T-helper 17 cell (primary cell): ENCODE measurements at places on chromosomes 7 and 10. TPM values are rescaled to one million over a fixed set of nuclear protein-coding genes. Genes with fewer than 3 reads are reported as not detected.

DNA sequence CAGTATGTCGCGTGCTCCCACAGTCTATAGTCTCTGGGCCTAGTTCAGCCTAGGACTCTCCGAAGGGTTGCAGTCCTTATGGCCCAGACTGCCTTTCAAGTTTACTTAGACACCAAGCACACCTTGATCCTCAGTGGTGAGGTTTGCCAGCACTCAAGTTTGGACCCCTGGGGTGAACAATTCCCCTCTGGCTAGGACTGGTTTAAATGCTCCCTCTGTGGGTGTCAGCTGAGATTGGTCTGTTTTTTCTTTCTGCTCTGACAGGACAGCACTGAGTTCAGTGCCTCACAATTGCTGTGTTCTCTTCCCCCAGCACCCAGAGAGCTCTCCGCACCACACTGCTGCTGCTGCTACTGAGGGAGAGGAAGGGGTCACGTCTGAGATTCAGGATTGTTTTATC, 31.9 kb upstream of the AGR3 start:
- peaks cover 15% of the 10 kb centered on the region for H3K27me3 ChIP-seq
- H3K4me1 ChIP-seq, result no peaks in the 10 kb centered on the region
- H3K4me3 ChIP-seq, result no peak overlapping the region
- no peak for DNase-seq
- H3K36me3 ChIP-seq, result no peaks in the 10 kb centered on the region

DNA sequence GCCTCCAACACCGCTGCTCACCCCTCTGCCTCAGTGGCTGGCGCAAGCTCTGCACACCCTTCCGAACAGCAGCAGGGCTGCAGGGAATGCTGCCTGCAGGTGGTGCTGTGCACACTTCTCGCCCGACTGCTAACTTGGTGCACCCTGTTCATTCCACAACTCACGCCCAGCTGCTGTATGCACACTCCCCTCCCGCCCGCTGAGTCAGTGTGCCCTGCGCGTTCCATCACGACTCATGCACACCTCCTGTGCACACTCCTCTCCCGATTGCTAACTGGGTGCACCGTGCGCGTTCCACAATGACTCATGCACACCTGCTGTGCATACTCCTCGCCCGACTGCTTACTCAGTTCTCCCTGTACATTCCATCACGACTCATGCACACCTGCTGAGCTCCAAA, 21.5 kb downstream of the ADARB2 start:
- peaks cover 61% of the 10 kb centered on the region for H3K27me3 ChIP-seq
- no peak overlapping the region for H3K27ac ChIP-seq
- DNase-seq, result no peak
- H3K4me3 ChIP-seq, result no peak overlapping the region
- peaks cover 3% of the 10 kb centered on the region for H3K36me3 ChIP-seq

DNA sequence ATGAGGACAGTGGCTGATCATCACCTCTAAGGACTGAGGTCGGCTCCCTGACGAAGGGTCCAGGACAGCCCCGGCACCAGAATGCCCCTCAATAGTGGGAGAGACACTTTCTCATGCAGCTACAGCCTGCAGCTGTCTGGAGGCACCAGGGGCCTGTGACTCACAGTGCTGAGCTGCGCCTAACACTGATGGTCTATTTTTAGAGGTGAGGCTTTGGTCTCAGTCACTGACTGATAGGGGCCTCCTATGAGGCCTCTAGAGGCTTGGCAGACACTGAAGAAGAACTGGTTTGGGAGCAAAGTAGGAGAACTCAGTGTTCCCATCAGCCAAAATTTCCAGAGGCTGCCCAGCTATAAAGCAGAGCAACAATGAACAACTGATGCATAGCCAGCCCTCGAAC, 130.1 kb downstream of the COBL start:
- no peak for DNase-seq
- H3K4me1 ChIP-seq, result no peaks in the 10 kb centered on the region
- H3K36me3 ChIP-seq, result no peaks in the 10 kb centered on the region
- no peak overlapping the region for H3K27ac ChIP-seq

- no peak overlapping the region for H3K4me3 ChIP-seq
- no peaks in the 10 kb centered on the region for H3K36me3 ChIP-seq
- H3K27me3 ChIP-seq, result no peaks in the 10 kb centered on the region
- no peaks in the 10 kb centered on the region for H3K4me1 ChIP-seq
- no peak for DNase-seq
Measured at GRCh38 chr7:113486548-113486947, 368.2 kb upstream of the SMIM30 start.

- peaks cover 8% of the 10 kb centered on the region for H3K27me3 ChIP-seq
- no peak overlapping the region for H3K4me3 ChIP-seq
- no peaks in the 10 kb centered on the region for H3K36me3 ChIP-seq
- peaks cover 13% of the 10 kb centered on the region for H3K4me1 ChIP-seq
- no peak for DNase-seq
- H3K27ac ChIP-seq, result no peak overlapping the region
Measured at GRCh38 chr10:79401015-79401921, 44.2 kb downstream of the ZCCHC24 start.

GRCh38 chr10:97025613-97026242, 160.0 kb downstream of the SLIT1 start:
- H3K36me3 ChIP-seq, result no peaks in the 10 kb centered on the region
- H3K4me1 ChIP-seq, result peaks cover 2% of the 10 kb centered on the region
- no peak overlapping the region for H3K4me3 ChIP-seq
- no peak overlapping the region for H3K27ac ChIP-seq
- peaks cover 24% of the 10 kb centered on the region for H3K27me3 ChIP-seq

The EBF3 gene
- total RNA-seq, result not detected

The CARD11 gene
- 126 TPM for total RNA-seq
